ENCODE measurements at places on chromosomes 7 and 10.

DNA sequence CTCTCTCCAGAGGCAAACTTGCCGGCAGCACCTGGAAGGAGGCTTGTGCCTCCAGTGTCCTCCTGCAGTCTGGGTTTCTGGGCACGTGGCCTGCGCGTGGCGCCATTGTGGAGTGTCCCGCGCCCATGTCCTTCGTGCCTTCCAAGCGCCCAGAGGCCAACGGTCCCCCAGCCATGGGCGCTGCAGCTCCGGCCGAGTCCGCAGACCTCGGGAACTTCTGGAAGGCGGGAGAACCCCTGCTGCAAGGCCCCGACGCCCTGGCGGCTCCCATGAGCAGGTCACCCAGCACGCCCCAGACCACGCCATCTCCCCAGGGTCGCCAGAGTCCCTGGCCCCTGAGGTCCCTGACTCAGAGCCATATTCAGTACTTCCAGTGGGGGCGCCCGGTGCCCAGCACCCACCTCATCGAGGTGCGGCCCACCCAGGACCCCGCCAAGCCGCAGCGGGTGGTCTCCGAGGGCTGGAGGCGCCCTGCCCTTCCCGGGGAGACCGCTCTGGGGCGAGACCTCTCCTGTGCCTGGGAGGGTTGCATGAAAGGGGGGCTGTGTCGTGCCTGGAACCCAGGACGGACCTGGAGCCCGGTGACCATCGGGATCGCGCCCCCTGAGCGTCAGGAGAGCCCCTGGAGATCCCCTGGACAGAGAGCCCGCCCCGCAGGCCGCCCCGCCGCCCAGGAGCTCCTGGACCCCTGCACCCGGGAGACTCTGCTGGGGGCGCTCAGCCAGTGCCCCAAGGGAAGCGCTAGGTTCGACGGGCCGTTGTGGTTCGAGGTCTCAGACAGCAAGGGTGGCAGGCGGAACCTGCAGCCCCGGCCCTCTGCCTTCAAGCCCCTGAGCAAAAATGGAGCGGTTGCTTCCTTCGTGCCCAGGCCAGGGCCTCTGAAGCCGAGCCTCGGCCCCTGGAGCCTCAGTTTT, at the start of gene POM121L12:
POM121L12 (plus strand) TSS at position 135 of the 914 bp plus-strand sequence; CDS start at position 174, 39 bp downstream.
- DNase-seq = no peak

DNA sequence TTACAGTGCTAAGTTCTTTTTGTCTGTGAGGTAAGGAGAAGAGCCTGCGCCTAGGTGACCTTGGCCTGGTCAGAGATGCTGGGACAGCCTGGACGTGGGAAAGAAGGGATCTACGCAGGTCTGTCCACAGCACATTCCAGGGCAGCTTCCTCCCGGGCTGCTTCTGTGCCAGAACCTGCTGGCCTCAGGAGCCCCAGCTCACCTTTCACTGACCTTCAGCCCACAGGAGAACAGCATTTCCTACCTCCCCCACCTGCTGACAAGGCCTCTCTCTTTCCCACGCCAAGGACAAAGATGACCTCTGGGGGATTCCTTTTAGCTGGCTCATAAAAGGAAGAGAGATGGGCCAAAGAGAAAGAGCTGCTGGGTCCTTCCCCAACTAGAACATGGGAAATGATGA, 260.6 kb downstream of the KCNMA1 start:
- DNase-seq = no peak

DNA sequence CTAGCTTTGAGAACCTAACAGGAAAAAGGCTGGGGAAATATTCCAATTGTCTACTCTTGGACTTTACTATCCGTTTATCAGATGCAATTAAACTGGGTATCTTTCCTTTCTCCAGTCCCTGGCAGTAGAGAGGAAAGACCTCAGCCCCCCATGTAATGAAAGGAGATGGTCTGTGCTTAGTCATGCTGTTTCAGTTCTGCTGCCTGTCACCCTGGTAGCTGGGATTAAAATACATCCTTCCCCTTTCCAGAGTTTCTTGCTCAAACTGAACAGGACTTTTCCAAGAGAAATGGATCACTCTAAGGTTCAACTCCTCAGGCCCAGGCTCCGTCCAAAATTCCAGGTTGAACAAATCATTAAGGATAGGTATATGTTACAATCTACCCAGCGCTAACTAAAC, 202.9 kb downstream of the PTEN start:
- DNase-seq = no peak

DNA sequence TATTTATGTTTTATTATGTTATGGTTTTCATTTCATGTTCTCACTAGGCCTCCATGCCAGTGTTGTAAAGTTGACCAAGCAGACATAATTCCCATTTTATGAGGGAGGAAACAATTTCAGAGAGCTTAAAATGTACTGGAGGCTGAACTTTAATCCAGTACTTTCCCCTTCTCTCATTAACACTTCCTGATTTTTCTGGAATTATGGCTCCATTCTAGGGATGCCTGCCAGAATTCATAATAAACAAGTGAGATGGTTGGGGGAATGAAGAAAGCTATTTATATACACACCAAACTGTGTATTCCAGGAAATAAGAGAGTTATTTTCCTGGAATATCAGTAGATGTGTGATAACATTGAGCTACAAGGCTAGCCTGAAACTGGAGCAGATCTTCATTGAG, 6.9 kb downstream of the TMEM236 start:
- DNase-seq = no peak

DNA sequence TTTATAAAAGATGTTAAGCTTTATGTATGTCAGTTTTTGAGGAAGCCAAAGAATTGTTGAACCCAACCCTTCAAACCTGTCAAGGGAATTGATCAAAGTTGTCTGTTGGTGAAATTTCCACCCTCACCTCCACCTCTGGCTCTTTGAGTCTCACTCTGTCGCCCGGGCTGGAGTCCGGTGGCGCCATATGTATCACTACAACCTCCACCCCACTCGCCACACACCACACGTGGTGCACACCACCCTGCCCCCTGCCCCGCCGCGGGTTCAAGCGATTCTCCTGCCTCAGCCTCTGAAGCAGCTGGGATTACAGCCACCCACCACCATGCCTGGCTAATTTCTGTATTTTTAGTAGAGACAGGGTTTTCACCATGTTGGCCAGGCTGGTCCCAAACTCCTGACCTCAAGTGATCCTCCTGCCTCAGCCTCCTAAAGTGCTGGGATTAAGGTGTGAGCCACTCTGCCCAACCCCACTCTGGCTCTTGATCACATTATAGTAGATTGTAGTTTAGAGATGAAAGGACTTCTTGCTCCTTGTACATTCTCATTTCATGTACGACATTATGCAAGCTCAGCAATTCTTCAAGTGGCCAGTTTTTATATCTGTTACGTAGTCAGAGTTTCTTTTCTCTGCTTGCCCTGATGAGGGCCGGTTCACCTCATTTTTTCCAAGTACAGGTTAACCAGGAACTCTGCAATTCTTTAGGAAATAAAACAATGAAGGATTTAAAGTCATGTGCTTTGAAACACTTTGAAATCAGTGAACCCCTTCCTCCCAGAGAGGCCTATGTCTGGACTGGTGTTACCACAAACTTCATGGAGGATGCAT, 7.0 kb downstream of the BAMBI start:
- DNase-seq = no peak

- DNase-seq = no peak
Observed at GRCh38 chr10:97058521-97058920, 127.2 kb downstream of the SLIT1 start.

GRCh38 chr10:5461914-5462840, 37.2 kb downstream of the CALML5 start:
- DNase-seq = no peak

DNA sequence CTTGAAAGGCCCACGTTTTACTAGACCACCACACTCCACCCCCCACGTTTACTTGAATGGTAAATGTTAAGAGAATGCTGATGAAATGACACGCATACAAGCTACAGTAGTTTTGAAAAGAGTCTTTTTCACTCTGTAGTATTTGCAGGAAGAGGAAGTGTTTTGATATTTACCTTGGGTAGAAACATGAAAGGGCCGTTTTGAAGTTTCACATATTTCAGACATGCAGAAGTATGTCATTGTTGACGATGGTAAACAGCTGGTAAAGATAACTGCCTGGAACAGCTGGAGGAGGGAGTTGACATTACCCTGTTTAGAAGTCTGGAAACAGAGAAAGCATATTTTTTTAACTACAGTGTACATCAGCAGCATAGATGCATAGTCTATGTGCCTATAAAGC, 160.7 kb downstream of the NXPH1 start:
- no peak for DNase-seq

GRCh38 chr10:59179068-59179467, 2.6 kb downstream of the PHYHIPL start:
- DNase-seq = no peak

- DNase-seq = no peak
Observed at GRCh38 chr7:54546081-54546985, 4.2 kb downstream of the VSTM2A start.

DNA sequence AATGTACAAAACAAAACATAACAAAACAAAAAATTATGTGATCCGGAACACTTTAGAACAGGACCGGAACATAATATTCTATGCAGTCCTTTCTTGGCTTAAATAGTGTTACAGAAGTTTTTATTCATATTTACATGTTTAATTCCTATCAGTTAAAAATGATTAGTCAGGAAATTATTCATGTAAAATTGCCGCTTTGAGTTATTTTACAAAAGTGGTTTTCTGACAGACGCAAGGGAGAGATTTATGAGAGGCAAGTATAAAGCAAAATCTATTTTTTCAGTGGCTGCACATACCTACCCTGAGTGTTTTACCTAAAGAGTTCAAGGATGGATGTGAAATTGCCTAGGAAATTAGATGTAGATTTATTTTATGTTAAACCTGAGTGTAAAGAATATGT, 230.7 kb upstream of the DKK1 start:
- DNase-seq = no peak

Measured in kidney glomerular epithelial cell (primary cell).